ENCODE measurements at places on chromosomes 5 and 9.

GRCh38 chr9:91361291-91362050 lies at the start of gene AUH:
TSS of gene AUH (minus strand) at chr9:91361918. CDS start at chr9:91361889, 29 bp downstream.
- peak; percentile 55 for DNase-seq

GRCh38 chr5:95620870-95621838 lies 1.3 kb downstream of the GPR150 start:
- no peak for DNase-seq

GRCh38 chr5:153881687-153882086 lies 157.0 kb downstream of the FAM114A2 start:
- DNase-seq: no peak

DNA sequence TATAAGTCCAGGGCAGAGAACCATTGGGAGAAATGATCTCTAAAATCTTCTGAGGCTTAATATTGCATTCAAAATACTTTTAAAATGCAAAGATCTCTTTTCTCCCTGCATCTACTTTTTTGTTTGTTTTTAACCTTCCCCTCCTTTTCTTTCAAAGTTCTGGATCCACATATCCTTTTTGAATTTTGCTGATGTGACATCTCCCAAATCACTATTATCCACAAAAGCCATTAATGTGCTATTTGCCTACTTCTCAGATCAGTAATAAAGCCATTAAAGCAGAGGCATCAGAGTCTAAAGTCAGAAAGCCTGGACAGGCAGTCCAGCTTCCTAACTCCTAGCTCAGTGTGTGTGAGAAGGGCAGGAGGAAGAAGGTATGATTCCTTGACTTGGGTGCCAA lies 114.2 kb downstream of the EBF1 start:
- DNase-seq: no peak

DNA sequence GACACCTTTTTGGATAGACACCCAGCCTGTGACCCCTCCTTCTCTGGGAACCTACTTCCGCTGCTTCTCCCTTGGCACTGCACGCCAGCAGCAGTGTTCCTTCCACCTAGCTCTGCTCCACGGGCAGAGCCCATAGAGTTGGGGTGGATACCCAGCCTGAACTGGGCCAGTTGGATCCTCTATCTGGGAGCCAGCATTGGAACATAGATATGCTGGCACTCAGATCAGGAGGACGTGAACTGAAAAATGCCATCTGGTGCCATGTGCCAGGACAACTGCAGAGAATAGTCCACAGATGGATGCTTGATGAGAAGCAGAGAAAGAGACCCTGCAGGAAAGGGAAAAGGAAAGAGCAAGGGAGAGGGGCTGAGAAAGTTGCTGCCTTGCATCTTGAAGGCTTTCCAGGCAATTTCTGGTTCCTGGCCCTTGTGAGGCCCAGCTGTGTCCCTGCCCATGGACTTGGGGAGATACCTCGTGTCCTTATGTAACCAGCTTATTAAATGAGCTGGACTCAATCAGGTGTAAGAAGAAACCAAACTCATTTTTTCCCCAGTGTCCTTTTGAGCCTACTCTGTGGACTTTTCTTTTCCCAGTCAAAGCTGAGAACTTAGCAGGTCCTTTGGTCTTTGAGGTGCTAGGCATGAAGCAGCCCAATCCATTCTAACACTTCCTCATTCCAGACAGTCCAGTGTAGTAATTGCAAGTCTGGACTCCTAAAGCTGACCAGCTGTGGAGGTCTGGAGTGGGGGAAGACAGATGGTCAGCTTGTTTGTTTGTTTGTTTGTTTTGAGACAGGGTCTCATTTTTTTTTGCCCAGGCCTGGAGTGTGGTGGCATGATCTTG lies 39.1 kb downstream of the ANGPTL2 start:
- DNase-seq: no peak

DNA sequence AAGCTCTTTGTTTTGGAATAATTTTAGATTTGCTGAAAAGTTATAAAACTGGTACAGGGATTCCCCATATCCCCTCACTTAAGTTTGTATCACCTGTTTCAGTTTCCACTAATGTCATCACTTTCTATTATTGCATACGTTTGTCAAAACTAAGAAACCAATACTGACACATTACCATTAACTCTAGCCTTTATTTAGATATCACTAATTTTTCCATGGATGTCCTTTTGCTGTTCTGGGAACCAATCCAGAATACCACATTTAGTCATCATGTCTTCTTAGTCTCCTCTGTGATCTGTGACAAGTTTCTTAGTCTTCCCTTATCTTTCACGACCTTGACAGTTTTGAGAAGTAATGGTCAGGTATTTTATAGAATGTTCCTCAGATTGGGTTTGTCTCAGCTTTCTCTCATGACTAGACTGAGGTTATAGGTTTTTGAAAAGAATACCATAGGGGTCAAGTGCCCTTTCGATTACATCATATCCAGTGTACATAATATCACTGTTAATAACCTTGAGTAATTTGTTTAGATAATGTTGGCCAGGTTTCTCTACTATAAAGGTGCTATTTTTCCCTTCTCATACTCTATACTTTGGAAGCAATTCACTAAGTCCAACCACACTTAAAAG lies 51.9 kb upstream of the NMUR2 start:
- no peak for DNase-seq

DNA sequence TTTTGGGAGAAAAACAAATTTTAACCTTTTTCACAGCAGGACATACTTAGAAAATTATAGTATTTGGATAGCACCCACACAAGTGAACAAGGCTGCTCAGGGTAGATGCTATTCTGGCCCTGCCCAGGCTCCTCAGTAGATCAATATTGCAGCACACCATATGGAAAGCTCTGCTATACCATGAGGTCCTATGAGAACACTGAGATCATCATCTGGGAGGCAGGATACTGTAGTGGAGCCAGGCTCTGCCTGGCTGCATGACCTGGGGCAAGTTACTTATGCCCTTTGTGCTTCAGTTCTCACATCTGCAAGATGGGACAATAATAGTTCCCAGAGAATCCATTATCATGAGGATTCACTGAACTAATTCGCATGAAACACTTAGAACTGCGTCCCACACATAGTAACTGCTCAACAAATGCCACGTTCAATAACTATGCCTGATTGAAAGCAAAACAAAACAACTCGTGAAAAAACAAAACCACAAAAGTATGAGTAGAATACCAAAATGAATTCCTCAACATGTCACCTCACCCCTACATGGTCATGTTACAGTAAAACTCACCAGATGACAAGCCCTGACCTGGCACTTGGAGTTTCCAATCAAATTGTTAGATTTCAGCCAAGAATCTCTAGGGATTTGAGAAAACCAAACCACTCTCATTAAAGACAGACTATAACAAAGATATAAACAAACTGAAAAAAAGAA lies 31.9 kb downstream of the ARSB start:
- DNase-seq: no peak

DNA sequence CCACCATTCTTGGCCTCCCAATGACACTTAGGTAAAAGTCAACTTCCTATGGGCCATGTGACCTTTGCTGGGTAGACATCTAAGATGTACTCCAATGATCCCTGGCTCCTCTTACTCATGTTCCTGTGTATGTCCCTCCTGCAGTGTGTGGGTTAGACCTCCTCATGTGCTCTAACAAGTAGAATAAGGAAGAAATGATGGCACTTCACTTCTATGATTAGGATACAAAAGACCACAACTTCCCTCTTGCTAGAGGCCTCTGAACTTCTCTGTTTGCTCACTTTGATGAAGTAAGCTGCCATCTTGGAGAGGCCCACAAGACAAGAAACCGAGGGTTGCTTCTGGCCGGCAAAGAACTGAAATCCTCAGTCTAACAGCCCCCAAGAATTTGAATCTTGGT lies 131.8 kb downstream of the TAF11L14 start:
- no peak for DNase-seq

DNA sequence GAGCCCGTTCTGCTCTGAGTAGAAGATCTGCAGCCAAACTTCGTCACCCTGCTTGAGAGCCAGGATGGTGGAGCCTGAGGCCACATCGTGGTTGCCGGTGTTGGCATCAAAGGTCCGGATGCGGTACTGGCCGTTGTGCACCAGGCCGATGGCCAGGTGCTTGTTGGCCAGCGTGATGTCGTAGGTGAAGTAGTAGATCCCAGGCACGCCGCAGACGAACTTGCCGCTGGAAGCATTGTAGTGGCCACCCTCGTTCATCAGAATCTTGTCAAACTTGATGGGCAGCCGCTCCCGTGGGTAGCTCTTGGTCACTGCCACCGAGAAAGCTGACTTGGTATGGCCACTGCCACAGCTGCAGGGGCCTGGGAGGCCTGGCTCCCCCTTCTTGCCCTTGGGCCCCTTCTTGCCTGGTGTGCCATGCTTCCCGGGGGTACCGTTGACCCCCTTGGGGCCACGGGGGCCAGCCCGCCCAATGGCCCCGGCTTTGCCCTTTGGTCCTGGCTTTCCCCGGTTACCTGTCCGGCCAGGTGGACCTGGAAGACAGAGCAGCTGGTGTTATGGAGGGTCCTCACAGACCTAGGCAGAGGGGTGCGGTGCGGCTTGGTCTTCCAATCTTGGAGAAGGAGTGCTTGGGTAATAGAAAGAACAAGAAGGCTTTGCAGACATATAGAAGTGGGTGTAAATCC lies 21.0 kb downstream of the C1QTNF2 start:
- DNase-seq: no peak

GRCh38 chr9:127927201-127927987 lies 3.2 kb downstream of the PIP5KL1 start:
- DNase-seq: no peak

DNA sequence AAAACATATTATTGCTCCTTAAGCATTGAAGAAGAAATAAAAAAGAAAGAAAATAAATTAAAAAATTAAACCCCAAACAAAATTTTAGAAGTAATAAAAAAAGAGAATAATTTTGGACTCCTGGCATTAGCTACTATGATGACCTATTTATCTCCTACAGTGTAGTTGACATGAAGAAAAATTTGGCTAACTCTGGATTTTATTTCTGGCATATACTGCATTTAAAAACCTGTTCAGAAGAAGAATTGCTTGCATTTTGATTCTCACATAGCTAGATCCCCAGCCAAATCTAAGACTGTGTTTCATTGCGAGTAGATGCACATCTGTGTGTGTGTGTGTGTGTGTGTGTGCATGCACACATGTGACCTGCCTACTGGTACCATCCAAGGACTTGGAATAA lies 30.1 kb upstream of the GABRG2 start:
- DNase-seq: no peak

GRCh38 chr5:142109331-142110045 lies 909 bp downstream of the NDFIP1 start:
- DNase-seq: no peak

GRCh38 chr5:146919304-146919703 lies 40.7 kb upstream of the PPP2R2B start:
- DNase-seq: no peak

DNA sequence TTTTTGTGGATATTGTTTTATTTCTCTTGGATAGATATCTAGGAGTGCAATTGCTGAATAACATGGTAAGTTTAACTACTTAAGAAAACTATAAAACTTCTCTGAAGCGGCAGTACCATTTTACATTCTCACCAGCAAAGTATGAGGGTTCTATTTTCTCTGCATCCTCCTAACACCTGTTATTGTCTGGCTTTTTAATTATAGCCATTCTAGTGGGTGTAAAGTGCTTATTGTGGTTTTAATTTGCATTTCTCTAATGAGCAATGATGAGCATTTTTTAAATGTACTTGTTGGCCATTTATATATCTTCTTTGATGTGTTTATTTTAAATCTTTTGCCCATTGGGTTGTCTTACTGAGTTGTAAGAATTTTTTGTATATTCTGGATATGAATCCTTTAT lies 28.7 kb downstream of the SMIM32 start:
- no peak for DNase-seq

- DNase-seq: no peak
Measured at GRCh38 chr5:62707563-62707962, 128.9 kb downstream of the LRRC70 start.

GRCh38 chr9:93151097-93151784 lies 17.2 kb upstream of the NINJ1 start:
- no peak for DNase-seq

DNA sequence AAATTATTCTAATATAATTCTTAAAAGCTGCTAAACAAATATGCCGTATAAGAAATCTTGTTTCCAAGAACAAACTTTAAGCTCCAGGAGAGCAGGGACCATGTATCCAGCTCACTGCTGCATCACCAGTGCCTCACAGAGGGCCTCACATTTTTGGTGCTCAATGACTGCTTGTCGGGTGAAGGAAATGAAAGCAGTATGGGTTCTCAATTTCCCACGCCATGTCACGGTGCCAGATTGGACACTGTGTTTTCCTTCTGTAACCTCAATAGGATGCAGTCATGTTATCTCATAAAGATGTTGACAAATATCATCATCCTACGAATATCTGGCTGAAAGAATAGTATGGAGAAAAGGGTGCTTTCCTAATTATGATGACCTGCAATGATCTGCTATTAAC lies 64.7 kb downstream of the POU5F2 start:
- no peak for DNase-seq

GRCh38 chr5:96076451-96076850 lies 114.8 kb upstream of the ELL2 start:
- no peak for DNase-seq

DNA sequence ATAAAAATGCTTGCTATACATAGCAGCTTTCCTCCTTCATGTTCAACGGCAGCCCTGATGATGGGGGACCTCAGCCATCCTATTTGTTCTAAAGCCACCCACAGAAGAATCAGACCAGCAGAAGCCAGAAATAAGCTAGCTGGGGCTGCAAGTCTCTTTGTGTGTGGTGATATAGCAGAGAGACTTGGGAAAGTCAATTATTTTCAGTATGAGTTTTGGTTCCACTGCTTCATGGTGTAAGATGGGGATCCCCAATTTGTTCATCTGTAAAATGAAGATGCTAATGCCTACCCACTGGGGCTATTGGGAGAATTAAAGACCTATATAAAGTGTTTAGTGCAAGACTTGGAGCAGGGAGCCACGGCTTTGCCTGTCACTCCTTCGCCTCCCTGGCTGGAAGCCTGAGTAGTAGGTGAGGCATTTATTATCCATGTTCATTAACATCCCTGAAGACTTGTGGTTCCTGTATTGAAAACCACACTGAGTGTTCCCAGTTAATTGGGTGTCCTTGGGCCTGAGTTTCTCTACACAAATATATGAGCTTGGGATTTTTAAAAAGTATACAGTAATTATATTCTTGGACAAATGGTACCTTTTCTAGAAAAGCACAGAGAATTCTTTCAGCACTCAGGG lies 210.1 kb upstream of the SLC24A2 start:
- no peak for DNase-seq

GRCh38 chr5:10250806-10251276 lies 761 bp downstream of the CCT5 start:
- no peak for DNase-seq

DNA sequence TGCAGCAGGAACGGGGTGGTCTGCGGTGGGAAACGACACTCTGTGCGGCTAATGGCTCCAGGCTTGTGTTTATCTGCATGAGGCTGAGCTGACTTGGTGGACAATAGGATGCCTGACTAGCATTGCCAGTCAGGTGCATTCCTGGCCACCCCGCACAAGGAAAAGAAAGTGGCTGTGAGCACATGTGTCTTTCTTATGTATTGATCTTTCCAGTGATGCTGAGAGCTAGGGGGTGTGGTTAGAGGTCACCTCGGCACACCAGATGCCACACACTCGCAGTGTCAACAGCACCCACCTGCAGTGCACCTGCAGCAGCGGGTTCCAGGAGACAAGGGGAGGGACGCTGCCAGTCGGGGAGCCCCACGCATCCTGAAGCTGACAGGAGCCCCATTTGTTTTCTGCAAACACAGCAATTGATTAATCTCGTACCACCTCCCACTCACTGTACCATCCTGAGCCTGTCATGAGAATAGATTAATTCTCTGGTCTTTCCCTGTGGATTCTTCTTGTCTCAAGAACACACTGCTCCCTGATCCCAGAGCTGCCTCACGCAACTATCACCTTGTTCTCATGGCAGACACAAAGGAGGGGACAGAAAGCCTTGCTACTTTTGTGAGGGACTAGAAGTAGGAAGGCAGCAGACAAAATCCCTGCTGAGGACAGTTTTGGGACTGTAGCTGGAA lies 251.7 kb upstream of the WWC1 start:
- DNase-seq: no peak
